ENCODE measurements at places on chromosomes 3 and 15.

GRCh38 chr3:112321867-112322652, 10.9 kb upstream of the CD200 start:
- no peak for DNase-seq

DNA sequence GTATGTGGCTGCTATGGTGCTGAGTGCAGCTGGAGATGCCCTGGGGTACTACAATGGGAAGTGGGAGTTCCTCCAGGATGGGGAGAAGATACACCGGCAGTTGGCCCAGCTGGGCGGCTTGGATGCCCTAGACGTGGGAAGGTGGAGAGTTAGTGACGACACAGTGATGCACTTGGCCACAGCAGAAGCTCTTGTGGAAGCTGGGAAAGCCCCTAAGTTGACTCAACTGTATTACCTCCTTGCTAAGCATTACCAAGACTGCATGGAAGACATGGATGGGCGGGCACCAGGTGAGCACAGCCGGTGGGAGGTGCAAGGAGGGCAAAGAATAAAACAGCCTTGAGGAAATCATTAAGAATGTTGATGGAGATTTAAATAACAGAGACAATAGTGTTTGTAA, 2.9 kb downstream of the ADPRH start:
- no peak for DNase-seq

DNA sequence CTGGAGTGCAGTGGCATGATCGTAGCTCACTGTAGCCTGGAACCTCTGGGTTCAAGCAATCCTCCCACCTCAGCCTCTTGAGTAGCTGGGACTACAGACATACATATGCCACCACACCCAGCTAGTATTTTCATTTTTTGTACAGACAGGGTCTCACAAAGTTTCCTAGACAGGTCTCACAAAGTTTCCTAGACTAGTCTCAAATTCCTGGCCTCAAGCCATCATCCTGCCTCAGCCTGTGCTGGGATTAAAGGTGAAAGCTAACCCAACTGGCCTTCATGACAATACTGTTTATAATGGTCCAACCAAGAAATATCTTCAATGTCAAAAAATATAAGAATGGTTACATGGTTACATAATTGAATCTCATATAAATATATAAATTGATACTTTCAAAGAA, 24.0 kb downstream of the GPR176 start:
- no peak for DNase-seq

GRCh38 chr15:36335659-36336058, 243.8 kb upstream of the CDIN1 start:
- no peak for DNase-seq

- DNase-seq: no peak
These were observed 15.2 kb downstream of the GNAI2 start for GRCh38 chr3:50251220-50251619.

- no peak for DNase-seq
These were observed 60.5 kb downstream of the ITGB5 start for GRCh38 chr3:124826703-124827102.

DNA sequence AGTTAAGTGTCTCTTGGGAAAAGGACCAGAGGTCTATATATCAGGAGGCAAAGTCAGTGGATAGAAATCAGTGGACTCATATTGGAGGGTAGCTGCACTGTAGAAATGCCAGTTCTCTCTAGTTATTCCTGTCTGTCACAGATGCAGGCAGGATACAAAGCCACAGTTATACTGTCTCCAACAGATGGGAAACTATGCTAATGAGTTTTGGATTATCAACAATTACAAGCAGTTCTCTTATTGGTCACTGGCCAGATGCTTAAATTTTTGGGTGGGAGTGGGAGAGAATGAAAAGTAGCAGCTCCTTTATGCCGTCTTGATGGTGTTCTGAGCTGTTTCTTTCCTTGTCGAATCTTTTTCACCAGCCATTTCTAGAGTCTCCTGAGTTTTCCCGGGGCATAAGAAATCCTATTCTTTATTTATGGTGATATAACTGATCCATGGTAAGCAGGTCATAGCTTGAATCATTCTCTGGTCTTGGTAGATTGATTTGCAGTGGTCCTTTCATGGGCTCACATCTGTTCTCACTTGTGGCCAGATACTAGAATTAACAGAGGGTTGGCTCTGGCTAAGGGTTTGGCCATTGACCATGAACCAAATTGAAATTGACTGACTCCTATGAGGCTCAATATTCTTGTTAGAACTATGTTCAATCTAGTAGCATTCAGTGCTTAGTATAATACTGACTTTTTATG, 44.6 kb upstream of the RBMS3 start:
- no peak for DNase-seq

DNA sequence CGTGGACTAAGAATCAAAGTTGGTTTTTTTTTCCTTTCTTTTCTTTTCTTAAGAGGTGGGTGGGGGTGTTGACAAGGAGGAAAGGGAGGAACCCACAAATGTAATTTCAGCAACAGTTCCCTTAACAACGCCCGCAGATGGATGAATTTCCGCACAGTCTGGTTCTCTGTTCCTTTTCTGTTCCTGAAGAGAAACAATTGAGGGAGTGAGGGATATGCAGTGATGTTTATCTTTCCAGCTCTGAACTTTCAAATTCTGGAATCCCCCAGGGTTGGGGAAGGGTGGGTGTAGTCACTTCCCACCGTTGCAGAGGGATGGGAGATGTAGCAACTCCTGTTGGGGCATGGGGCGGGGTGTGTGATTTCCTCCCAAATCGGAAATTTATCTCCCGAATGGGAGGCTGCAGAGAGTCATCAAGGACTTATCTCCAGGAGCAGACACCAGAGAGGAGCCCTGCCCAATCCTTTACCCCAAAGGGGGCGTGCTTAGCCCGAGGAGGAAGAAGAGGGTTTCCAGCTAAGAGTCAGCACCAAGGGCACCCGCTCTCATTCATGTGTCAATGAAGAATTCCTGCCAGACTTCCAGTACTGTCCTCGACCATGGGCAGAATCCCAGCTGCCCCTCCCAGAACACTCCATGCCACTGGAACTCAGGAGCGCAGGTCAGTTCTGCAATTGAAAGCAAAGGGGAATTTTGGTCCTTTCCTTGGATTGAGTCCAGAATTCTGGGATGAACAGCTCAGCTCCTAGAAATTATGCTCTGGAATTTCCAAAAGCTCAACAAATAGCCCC, 35.0 kb upstream of the CFAP161 start:
- no peak for DNase-seq

DNA sequence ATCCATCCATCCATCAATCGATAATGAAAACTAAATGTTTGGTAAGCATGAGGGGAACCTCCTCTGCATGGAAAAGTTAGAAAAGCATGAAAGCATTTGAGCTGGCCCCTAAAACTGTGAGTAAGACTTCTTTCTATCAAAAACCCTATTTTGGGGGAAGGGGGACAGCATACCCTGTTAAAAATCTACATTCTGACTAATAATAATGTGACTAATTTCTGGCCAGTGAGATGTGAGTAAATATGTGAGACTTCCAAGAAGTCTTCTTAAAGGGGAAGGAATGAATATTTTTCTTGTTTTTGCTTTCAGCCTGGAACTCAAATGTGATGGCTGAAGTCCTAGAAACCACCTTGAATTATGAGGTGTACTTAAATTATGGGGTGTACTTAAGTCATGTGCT, 54.9 kb downstream of the C3orf85 start:
- no peak for DNase-seq

- DNase-seq: no peak
These were observed 138.4 kb upstream of the RARB start for GRCh38 chr3:25289663-25290062.

- DNase-seq: no peak
These were observed 7.2 kb downstream of the SUSD5 start for GRCh38 chr3:33211444-33211843.

DNA sequence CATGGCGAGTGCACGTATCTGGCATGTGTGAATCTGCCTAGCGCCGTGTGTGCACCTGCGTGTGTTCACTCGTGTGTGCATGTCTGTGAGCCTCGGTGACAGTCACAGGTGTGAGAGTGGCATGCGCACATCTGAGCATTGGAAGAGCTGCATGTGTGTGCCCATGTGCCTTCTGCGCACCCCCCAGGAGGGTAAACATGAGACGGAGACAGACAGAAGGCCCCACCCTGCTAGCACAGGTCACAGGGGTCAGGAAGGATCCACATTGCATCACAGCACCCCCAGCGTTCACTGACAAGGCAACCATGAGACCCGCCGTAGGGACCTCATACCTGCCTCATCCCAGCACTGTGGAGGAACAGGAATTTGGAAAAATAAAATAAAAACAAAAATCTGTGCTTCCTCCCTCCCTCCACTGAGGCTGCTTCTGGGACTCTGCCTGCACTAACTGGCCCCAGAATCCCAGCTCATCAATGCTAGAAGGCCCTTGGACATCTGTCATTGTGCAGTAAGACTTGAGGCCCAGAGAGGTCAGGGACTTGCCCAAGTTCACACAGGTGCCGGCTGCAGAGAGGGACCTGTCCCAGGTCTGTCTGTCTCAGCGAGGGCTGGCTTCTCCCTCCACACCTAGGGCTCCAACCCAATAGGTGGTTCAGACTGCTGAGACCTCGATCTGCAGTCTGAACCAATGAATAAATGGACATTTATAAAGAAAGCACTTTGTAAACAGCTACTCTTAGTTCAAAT, 37.4 kb downstream of the RPN1 start:
- DNase-seq: no peak

DNA sequence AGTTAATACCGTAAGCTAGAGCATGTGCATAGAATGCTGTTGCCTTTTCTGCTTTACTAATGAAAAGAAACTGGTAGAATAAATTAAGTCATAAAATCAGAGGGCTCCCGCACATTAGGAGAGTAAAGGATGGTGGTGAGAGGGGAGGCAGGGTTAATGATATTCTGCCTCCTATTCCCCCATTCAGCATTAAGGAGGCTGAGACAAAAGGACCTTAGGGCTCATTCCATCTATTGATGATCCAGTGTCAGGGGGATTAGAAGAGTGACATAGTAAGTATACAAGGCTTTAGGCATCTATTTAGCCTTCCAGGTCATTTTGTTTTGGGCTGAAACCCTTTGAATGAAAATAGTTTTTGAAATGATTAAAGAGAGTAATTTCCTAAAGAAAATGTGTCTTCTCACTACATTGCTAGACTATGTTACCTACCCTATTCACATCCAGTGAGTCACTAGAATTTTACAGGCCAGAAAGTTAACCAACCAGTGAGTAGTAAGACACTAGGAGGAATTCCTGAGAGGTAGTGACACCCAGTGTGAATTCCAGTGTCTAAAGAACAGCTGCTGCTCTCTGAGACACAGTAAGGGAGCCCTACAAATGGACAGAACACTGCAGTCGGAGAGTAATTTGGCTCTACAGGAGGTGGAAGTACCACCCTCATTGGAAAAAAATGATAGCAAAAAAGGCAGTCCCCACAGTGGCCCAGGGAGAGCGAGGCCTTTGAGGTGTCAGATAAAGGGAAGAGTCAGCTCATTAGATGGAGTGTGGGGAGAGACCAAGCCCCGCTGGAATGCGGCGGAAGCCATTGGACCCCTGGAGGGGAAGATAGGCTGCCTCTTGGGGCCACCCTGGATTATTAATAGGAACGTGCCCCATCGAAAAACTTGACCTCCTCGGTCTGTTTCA, 67.6 kb downstream of the TUSC7 start:
- DNase-seq: no peak

Data from stimulated activated CD8-positive, alpha-beta memory T cell treated with anti-CD3 and anti-CD28 coated beads, Interleukin-4, amount 100 ng/mL, for 24 hours (primary cell).